ENCODE measurements at places on chromosomes 4 and X. TPM values are rescaled to one million over a fixed set of nuclear protein-coding genes. Genes with fewer than 3 reads are reported as not detected.

GRIA2 gene
- not detected for total RNA-seq

- no peak for DNase-seq
Measured at GRCh38 chrX:71301195-71301924, at the start of gene ITGB1BP2. ITGB1BP2 (plus strand) TSS chrX:71301750; CDS start chrX:71301807, 57 bp downstream.

DNA sequence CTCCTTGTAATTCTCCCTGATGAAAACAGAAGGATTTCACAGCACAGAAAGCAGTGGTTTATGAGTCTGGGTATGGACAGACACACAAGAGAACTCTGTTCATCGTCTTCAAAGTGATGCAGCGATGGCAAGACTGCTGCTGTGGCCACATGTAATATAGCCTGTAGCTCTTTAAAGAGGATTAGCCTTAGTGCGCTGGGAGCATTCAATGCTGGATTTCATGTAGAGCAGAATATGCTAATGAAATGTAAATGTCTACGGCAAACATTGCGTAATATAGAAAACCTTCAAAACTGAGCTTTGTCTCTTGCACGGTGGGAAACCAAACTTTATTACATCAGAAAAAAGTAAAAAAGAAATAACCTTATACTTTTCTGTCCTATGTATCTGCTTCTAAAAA lies 42.9 kb downstream of the ALPK1 start:
- DNase-seq: no peak

DNA sequence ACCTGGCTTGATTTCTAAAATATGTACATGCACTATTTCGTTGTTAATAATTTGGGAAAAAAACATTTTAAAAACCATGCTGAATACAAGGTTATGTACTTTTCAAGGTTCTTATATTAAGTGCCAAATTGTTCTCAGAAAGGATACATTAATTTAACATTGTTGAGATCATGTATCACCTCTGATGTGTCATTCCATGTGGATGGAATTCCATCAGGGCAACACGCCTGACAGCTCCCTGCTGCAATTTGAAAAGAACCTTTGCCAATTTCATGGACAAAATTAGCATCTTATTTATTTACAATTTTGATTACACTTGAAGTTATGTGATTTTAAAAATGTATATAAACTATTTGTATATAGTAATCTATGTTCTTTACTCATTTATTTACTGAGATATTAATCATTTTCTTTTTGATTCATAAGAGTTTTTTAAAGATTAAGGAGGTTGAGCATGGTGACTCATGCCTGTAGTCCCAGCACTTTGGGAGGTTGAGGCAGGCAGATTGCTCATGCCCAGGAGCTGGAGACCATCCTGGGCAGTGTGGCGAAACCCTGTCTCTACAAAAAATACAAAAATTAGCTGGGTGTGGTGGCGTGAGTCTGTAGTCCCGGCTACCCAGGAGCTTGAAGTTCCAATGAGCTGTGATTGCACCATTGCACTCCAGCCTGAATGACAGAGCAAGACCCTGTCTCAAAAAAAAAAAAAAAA lies 142.8 kb downstream of the ENPP6 start:
- DNase-seq: no peak

All from dermis blood vessel endothelial cell (primary cell).